ENCODE measurements at places on chromosomes 13 and 19. TPM values are rescaled to one million over a fixed set of nuclear protein-coding genes. Genes with fewer than 3 reads are reported as not detected.

Gene SLC25A41
- total RNA-seq: not detected

Gene SMIM44
- total RNA-seq: not detected

Gene THAP8
- 20.5 TPM for total RNA-seq

Gene MCEMP1
- not detected for total RNA-seq

Gene WASF3
- 21.8 TPM for total RNA-seq

Gene PSG3
- not detected for total RNA-seq

Gene SLC7A10
- not detected for total RNA-seq

Gene MBD3
- 106 TPM for total RNA-seq

Gene KCNK6
- 11.3 TPM for total RNA-seq

Gene LAIR2
- total RNA-seq: not detected

Gene ZNF441
- 2.0 TPM for total RNA-seq

Gene CALR3
- not detected for total RNA-seq

Gene OR7C1
- total RNA-seq: not detected

Gene SYNGR4
- total RNA-seq: not detected

Gene SHISA2
- 1.1 TPM for total RNA-seq

Gene MYDGF
- total RNA-seq: 118 TPM

Gene ONECUT3
- total RNA-seq: not detected

Gene TYROBP
- not detected for total RNA-seq

Gene GIPC3
- 0.34 TPM for total RNA-seq

Gene CYP2A7
- total RNA-seq: not detected

Gene DPF1
- total RNA-seq: 0.82 TPM

Gene RGL3
- total RNA-seq: not detected

Gene PTGER1
- 8.2 TPM for total RNA-seq

Gene B3GNT3
- total RNA-seq: not detected

Gene PRKCSH
- total RNA-seq: 238 TPM

Gene KLK4
- total RNA-seq: not detected

Gene UGGT2
- 22.2 TPM for total RNA-seq
